AG10803 (cell line): ENCODE measurements at places on chromosomes 7 and 10.

DNA sequence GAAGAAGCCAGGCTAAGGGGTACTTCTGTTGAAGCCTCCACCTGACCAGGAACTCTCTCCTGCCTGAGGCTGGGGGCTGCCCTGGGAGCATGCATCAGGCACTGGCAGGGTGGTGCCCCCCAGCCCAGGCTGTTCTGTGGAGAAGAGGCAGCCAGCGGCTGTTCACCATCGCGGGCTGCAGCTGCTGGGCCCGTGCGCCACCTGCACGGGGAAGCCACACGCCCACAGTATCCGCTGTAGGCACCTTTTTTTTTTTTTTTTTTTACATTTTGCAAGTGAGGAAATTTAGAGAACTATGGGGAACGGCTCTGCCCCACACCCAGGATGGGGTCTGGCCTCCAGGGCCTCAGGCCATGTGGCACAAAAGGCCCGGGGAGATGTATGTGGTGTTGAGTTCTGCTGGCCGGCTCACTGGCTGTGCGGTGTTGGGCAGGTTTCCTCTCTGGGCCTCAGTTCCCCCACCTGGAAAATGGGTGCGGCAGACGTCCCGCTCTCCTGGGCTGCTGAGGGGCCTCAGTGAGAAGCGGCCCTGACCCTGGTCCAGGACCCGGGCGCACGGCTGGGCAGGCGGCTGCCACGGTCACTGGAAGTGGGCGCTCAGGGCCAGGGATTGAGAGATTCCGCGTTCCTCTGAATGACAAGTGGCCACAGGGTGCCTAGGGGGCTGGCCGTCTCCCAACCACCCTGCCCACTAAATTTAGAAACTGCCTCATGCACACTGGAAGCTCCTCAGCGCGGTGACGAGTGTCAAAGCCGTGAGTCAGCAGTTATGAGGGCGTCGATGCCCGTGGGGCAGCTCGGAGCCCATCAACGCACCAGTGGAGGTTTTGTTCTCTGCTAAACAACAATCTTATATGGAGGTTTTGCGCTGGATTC, 8.8 kb upstream of the INTS1 start:
- peak; percentile 67 for DNase-seq

- DNase-seq, result peak; percentile 62
These were observed 17.6 kb downstream of the IFIT5 start for GRCh38 chr10:89431977-89432376.

- DNase-seq, result no peak
These were observed 1217.7 kb upstream of the CELF2 start for GRCh38 chr10:9800011-9800410.

GRCh38 chr10:102675011-102675665, 30.9 kb downstream of the TRIM8 start:
- no peak for DNase-seq

GRCh38 chr7:99737726-99738125, 2.7 kb upstream of the CYP3A7 start:
- peak; percentile 9 for DNase-seq

DNA sequence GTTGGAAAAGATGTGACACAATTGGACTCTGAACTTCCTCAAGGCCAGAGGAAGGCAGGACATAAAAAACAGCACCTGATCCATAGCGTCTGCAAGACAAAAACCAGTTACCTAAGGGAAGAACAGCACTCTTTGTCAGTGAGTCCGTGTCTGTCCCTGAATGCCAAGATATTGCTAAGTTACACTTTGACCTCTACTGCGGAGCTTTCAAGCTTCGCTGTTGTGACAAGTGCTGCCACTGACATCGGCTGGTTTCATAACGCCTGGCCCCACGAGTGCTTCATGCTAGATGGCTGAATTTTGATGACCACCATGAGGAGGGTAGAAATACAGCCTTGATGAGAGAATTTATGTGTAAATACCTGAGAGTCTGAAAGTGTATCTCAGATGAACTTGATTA, 49.7 kb upstream of the JAZF1 start:
- DNase-seq, result no peak

- DNase-seq, result no peak
These were observed 519.6 kb downstream of the REEP3 start for GRCh38 chr10:64040781-64041180.

DNA sequence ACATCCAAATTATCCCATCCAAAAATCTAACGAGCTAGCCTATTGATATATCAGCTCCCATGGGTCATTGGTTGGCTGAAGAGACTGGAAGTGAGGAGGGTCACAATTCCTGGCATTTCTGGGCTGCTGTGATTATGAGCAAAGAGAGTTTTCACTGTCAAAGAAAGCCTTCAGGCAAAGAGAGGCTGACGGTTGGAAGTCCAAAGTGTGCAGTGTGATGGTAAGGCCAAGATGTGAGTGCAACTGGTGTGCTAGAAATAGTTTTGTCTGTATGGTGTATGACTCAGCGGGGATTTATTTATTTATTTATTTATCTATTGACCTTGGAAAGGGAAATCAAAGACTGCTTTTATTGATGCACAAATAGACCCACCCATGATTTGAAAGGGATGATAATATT, 75.0 kb downstream of the AASS start:
- DNase-seq, result no peak

- DNase-seq, result no peak
These were observed 33.4 kb downstream of the PPP1R17 start for GRCh38 chr7:31720366-31720765.

- DNase-seq, result peak; percentile 19
These were observed 238.9 kb downstream of the CAMK1D start for GRCh38 chr10:12588091-12588860.

DNA sequence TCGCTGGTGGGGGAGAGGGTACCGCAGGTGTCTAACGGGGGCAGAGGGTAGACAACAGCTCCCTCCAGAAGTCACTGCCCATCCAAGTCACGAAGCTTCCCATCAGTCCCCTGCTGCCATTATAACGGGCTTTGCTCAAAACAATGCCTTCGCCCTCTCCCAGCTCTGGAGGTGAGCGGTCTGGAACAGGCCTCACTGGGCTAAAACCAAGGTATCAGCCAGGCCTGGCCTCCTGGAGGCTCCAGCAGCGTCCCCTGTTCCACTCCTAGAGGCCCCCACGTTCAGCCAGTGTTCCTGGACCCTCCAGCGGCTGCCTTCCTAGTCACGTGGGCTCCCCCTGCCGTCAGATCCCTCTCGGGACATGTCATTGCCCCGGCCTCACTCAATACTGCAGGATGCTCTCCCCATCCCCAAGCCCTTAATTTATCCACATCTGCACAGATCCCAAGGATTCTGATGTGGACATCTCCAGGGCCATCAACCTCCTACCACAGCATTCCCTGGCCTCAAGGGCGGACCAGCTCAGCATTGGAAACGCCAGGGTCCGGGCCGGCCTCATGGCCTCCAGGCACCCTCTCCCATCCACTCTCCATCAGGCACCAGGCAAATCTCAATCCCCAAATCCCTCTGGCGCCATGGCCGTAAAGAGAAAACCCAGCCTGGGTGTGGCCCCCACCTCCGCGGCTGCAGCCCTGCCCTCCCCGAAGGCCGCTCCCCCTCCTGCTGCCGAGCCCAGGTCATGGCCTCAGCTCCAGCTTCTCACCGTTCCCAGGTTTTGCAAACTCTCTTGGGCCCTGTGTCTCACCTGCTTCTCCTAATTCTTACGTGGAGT, 104.1 kb upstream of the FAM20C start:
- DNase-seq, result no peak

GRCh38 chr10:79179957-79180309, 111.2 kb downstream of the ZMIZ1 start:
- DNase-seq, result no peak

- no peak for DNase-seq
These were observed 501.6 kb downstream of the GRID1 start for GRCh38 chr10:85864868-85865526.

GRCh38 chr7:74183653-74184450, 9.7 kb downstream of the EIF4H start:
- DNase-seq, result no peak

DNA sequence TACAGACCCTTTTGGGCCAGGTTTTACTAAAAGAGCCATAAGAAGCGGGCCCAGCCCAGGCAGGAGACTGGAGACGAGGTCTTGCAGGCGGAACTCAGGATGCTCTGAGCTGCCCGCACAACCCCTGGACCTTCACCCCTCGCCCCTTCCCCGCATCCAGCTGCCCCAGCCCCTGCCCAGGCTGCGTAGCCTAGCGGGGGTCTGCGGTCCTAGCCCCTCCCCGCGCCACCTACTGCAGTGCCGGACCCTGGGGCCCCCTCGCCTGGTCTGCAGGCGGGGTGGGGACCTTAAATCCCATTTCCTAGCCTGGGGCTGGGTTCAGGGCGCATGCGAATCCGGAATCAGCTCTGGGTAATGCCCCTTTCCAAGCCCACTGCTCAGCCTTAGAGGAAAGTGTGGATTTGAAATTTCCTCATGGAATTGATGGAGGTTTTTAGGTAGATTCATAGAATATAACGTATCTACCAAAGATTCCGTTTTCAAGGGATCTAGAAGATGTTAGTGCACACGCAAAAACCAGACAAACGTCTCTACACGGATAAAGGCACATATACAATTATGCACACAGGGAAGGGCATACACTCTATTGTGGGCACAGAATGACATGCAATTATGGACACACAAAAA, 546 bp upstream of the HOXA3 start:
- no peak for DNase-seq

- DNase-seq, result peak; percentile 57
These were observed 4.9 kb upstream of the SCD start for GRCh38 chr10:100341953-100342626.
